Activated T-cell treated with anti-CD3 and anti-CD28 coated beads for 24 hours (primary cell): ENCODE measurements at places on chromosomes 6 and 20.
A peak's percentile ranks its signal among the peaks of the same experiment; 100 is the strongest.

DNA sequence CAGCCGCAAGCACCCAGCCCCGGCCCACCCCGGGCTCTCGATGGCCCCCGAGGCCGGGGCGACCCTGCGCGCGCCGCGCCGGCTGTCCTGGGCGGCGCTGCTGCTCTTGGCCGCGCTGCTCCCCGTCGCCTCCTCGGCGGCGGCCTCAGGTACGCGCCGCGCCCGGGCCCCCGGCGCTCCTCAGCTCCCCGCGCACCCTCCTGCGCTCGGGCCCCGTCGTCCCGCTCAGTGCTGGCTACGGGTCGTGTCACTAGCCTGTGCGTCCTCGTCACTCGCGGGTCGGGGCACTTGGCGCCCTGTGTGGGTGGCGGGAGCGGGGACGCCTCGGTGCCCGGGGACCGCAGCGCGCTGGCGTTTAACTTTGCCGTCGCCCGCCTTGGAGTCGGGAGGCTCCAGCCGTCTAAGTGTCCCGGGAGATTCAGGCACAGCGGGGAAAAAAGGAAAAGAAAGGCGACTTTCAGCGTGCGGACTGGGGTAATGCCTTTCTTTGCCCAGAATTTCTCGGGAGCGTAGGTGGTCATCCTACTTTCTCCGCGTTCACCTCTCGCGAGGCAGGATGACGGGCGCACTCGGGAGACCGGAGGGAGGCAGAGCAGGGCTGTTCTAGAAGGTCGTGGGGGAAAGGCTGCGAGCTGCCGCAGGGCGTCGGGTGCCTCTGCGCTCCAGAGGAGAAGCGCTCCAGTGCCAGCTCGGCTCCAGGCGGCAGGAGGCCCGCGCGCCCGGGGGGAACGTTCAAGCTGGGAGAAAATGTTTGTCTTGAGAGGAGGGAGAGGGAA lies 545 bp downstream of the FNDC1 start:
- no peak for DNase-seq

DNA sequence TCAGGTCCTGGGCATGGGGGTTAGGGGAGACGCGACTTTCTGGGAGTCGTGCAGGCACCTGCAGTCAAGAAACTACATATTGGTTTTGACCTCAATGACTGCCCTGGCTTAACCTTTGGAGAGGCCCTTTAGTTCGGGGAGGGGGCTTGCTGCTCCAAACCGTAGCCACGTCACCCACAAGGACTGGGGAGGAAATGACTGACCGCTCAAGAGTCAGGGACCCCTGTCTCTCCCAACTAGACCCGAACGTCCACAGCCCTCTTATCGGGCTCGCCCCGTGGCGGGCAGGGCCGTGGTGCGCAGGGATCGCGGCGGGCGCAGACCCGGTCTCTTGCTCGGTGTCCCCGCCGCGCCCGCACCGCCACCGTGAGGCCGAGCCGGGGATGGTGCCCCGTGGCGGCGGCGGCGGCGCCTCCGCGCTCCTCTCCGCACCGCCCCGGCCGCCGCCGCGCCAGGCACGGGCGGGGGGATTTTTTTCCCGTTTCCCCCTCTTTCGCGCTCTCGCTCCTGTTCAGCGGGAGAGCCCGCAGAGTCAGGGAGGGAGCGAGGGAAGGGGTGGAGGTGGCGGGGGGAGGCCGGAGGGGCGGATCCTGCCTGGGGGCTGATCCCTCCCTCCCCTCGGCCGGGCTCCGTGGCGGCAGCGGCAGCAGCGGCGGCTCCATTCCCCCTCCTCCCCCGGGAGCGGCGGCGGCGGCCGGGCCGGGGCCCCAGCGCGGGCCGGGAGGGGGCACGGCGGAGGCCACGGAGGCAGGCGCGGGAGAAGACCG lies at the start of gene BRPF3:
TSS of gene BRPF3 (plus strand) at position 632 of the 767 bp plus-strand sequence. CDS start 3,579 bp downstream, outside the sequence.
- peak; percentile 60 for DNase-seq

GRCh38 chr6:114355300-114355699 lies 12.5 kb upstream of the HS3ST5 start:
- no peak for DNase-seq

DNA sequence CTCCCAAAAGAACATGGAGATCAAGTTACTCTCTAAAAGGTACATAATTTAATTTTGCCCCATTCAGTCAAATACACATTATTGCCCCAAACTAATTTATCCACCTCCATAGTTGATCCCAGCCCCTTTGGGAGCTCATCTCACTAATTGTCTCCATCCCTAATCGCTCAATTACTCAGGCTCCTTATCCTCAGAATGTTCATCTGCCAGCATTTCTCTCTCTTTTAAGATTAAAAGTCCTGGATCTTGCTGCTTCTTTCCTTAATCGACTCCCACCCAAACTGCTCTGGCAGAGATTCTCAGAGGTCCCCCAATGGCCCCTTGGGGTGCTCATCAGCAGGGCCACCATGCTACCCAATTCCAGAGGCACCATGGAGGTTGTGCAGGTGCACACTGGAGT lies 18.4 kb upstream of the NNAT start:
- no peak for DNase-seq

DNA sequence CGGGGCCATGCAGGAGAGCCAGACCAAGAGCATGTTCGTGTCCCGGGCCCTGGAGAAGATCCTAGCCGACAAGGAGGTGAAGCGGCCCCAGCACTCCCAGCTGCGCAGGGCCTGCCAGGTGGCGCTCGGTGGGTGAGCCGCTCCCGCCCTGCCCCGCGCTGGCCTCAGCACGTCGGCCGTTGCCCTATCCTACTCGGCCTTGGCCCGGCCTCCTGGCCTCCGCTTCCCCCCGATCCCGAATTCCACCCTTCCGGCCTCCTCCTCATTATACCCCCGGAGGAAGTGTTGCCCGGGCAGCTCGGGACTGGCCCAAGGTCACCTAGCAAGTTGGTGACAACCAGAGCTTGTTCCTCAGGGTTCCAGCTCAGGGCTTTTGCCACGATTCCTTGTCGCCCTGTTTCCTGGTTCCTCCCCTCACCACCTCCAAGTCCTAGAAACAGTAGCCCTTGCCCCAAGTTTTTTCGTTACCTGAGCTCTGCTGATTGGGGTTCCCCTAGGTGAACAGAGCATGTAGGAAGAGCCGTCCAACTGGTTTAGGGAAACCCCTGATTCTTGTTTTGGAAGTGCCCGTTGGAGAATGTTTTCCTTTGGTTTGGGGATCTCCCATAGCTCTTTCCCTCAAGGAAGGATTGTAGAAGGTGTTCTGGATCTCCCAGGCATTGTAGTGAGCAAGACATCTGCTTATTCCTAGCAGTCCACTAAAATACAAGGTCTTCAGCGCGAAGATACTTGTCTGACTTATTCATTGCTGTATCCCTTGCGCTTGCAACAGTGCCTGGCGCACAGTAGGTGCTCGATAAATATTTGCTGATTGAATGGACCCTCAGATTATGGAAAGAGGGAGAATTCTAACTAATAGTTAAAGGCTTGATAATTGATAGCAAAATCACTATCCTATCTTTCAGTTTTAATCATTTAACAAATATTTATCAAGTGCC lies 641 bp downstream of the ARFGEF2 start:
- DNase-seq, result no peak

DNA sequence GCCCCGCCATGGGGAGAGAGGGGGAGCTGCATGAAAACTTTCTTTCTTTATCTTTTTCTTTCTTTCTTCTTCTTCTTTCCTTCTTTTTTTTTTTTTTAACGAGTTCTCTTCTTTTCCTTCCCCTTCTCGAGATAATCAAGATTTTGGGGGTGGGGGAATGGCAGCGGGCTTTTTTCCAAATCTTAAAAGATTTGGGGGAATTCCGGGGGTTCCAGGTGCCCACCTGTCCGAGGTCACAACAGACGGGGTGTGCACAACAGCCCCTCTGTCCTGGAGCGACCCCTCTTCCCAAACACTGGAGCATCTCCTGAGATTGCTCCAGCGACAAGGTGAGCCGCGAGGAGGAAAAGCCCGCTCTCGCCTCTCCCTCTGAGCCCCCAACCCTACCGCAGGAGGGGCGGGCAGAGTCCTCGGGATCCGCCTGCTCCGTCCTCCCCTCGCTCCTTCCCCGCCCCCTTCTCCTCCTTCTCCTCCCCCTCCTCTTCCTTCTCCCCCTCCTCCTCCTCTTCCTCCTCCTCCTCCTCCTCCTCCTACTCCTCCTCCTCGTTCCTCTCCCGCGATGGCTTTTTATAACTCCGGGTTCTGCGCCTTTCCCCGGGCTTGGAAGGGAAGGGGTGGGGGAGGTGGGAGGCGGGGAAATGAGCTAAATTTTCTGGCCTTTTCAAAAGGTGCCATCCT lies 689 bp upstream of the KCNB1 start:
- DNase-seq, result no peak

- DNase-seq, result no peak
Observed at GRCh38 chr20:32796383-32796948, 23.3 kb upstream of the MAPRE1 start.

DNA sequence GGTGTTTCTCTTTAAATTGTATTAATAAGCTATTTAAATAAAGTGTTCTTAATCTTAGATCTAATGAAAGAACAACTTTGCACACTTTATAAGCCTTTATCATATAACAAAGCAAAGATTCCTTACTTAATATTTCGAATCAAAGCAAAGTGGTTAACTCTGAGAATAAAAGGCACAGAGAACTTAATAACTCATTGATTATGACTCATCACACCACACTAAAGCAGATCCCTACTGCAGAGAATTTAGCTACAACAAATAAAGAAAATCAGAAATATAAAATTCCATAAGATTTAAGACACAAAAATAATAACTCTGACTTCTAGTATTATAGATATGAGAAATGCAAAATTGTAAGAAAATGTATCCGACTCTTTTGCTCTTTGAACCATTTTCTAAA lies 135.6 kb upstream of the RUNX2 start:
- no peak for DNase-seq

GRCh38 chr6:135753196-135753595 lies 98.3 kb upstream of the PDE7B start:
- no peak for DNase-seq

DNA sequence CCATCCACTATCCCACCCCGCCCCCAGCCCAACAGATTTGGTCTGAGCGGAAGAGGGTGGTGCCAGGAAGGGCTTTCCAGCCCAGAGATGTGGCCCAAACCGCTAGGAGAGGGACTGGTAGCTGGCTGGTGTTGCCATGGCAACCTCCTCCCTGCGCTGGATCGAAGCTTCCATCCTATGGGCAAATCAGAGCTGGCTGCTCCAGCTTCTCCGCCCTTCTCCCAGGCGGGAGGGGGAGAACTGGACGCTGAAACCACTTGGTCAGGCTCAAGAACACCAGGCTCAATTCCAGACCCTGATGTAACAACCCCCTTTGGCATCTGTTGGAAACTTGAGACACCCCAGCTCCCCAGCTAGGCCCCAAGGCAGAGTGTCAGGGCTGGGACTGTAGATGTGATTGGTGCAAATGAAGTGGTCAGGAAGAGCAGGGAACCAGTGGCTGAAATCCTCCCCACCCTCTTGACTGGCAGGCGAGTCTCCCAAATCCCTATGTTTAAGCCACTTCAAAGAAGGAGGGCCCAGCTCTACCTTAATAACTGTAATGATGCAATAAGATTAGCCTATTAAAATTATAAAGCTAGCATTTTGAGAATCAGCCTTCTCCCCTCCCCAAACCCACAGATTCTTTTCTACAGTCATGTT lies 4.2 kb downstream of the RIMS4 start:
- no peak for DNase-seq

- DNase-seq, result no peak
Observed at GRCh38 chr6:108846101-108846500, 2.1 kb upstream of the ARMC2 start.

DNA sequence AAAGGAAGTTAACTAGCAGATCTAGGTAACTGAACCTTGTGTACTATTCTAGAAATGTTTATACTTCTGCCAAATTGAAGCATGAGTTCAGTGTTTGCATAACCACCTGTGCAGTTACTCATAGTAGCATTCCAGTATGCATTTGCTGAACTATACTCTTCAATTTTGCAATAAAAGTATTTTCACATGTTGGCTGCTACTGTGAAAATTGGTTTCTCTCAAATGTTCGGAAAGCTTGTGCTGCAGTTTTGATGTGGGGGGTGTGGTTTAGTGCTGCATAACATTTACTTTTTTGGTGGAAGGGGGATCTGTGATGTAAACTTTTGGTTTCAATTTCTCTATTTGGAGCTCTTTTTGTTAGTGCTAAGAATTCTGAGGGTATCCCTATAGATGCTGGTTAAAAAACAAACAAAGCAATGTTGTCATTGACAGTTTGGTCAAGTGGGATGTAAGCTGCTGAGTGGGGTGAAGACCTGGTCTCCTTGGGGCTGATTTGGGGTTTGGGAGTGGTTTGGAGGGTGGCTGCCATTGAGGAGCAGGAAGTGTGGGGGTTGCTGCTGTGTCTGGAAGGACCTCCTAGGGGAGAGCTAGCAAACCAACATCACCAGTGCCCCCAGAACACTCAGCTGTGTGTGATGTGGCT lies 87.8 kb downstream of the CARMIL1 start:
- peak; percentile 20 for DNase-seq

DNA sequence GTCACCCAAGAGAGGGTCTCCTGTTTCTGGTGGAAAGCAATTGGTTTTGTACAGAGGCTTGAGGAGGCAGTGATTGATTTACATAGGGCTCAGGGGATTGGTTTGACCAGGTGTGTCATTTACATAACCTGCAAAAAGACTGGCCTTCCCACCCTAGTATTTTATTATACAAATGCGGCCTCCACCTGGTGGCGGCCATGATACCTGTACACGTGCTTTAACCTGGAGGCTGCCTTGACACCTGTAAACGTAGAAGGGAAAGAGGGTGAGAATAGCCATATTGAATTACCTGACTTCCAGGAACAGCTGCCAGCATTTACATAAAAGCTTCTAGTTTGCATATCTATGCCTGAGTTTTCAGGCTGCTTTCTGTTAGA lies 48.7 kb downstream of the HLA-DPB1 start:
- no peak for DNase-seq

DNA sequence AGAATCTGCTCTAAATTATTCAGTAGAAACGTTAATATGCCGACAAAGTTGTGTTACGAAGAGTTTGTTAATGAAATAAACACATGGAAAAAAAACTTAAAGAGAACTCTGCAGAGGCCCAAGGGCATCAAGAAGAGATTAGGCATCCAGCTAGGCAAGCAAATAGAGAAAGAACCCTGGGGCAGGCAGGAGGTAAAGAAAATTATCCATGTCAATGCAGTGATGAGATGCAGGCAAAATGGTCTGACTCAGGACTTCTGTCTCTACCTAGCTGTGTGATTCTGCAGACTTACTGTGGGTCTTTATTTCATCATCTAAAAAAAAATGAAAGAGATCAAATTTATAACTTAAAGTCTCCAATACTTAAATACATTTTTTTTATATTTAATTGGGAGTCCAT lies 448.0 kb downstream of the HAO1 start:
- no peak for DNase-seq

- peak; percentile 73 for DNase-seq
Observed at GRCh38 chr20:62500237-62500864, 24.6 kb upstream of the GATA5 start.
